Psoas muscle (tissue), 8 donors: ENCODE measurements at places on chromosomes 2 and 18. TPM values are rescaled to one million over a fixed set of nuclear protein-coding genes. Genes with fewer than 3 reads are reported as not detected.

SIX3 gene
- polyA plus RNA-seq: not detected

ANKRD53 gene
- polyA plus RNA-seq: 0.77 TPM

LRRC30 gene
- polyA plus RNA-seq: not detected

TSPYL6 gene
- not detected for polyA plus RNA-seq

TMEFF2 gene
- 0.16 TPM for polyA plus RNA-seq

EFHD1 gene
- polyA plus RNA-seq: 10.7 TPM

EIF2B4 gene
- polyA plus RNA-seq: 72.9 TPM

DNA sequence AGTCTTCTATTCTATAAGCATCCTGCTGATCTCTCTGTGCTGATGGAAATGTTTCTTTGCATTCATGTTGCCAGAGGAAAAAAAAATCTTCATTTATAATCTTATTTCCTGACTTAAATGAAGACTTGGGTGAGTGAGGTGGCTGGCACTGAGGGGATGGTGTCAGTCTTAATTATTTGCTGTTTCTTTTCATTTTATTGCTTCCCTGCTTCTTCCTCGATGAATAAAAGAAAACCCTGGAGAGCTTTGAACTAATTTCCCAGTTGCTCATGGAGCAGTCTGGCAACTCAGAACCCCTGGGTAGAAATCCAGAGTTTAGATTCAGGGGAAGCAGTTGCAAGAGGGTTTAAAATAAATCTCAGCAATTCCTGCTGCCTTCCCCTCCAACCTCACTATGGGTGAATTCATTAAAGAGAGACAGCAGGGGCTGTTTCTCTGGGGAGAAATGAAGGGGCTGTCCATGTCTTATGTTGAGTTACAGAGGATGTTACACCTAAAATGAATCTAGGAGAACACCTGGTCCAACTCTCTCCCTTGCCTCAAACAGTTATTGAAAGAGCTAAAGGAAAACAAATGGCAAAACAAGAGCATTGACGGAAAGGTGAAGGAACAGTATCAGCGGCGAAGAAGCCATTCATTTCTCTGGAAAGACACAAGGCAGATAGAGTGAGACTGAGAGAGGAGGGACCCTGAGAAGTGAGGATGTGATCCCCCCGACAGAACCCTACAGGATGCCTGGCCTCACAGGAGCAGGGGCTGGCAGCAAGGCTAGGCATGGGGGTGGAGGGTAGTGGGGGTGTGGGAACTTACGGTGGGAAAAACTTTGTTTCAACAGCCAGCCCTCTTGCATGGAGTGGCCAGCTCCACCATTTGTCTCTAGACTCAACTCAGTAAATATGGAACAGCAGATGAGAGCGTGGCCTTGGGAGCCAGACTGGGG, 41.0 kb downstream of the SP110 start:
- no peak for DNase-seq

- DNase-seq: no peak
Measured at GRCh38 chr2:1738646-1739302, 5.5 kb downstream of the PXDN start.

- DNase-seq: no peak
Measured at GRCh38 chr2:241855245-241855887, 3.3 kb downstream of the PDCD1 start.

GRCh38 chr2:84900971-84901370, 4.5 kb upstream of the TMSB10 start:
- no peak for DNase-seq

DNA sequence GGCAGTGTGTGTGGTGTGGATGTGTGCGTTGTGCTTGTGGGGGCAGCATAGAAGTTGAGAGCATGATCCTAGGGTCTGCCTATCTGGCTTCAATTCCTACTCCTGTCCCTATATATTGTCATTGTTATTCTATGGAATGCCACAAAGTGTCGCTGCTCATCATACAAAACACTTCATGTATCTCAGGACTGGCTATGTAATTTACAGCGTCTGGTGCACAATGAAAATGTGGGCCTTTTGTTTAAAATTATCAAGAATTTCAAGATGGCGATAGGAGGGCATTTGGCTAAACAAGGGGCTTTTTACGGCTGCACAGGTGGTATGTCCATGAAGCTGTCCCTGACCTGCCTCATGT, 3.4 kb downstream of the SERPINB2 start:
- no peak for DNase-seq

GRCh38 chr2:32923109-32923508, 23.6 kb upstream of the LTBP1 start:
- DNase-seq: no peak
